ENCODE measurements at places on chromosomes 2 and 18.

- DNase-seq = no peak
These were observed 47.5 kb downstream of the THUMPD2 start for GRCh38 chr2:39731546-39731945.

GRCh38 chr18:2968606-2969005, 44.3 kb downstream of the LPIN2 start:
- DNase-seq = no peak

DNA sequence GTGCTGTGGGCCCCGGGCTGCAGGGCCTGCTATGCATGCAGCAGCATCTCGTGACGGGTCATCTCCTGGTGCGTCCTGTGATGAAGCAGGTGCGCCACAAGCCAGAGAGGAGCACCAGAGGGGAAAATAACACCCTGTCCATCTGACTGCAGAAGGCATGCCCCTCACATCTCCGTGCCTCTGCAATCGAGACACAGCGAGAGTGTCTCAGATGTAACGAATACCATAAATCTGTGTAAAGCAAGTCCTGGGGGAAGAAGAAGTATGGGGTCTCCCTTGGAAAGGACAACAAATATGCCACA, 137.5 kb downstream of the PTGR3 start:
- no peak for DNase-seq

DNA sequence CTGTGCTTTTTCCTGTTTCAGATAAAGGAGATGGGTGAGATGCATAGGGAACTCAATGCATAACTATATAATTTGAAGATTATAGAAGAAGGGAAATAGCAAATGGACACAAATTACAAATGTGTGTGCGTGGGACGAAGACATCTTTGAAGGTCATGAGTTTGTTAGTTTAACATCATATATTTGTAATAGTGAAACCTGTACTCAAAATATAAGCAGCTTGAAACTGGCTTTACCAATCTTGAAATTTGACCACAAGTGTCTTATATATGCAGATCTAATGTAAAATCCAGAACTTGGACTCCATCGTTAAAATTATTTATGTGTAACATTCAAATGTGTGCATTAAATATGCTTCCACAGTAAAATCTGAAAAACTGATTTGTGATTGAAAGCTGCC, 16.4 kb upstream of the MSH2 start:
- DNase-seq = no peak

DNA sequence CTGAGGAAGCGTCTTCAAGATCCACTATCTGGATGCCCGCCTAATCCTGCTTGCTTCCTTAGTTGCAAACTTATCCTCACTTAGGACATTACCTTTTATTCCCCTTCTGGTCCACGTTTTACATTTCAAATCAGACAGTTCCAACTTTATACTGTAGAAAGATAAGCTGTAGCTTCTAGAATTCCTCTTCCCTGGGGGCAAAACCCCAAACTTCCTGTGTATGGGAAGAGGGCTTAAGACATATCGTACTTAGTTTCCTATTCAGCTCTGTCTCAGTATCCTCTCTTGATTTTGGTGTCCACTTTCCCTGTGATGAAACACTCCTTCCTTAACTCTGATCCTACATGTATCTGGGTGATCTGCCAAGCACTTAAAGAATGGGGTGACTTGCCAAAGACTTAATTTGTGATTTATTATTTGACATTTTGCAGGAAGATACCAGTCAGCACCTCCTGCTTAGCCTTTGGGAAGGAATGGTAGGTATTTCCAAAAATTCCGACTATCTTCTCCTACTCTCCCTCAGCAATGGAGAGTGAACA, 245.2 kb downstream of the CDCA7 start:
- no peak for DNase-seq

- DNase-seq = no peak
These were observed 5.2 kb upstream of the ARID5A start for GRCh38 chr2:96531366-96531765.

- DNase-seq = no peak
These were observed 1.6 kb upstream of the ZNF385B start for GRCh38 chr2:179862898-179863458.

- DNase-seq = no peak
These were observed 161.7 kb downstream of the PARD3B start for GRCh38 chr2:204706939-204707338.

DNA sequence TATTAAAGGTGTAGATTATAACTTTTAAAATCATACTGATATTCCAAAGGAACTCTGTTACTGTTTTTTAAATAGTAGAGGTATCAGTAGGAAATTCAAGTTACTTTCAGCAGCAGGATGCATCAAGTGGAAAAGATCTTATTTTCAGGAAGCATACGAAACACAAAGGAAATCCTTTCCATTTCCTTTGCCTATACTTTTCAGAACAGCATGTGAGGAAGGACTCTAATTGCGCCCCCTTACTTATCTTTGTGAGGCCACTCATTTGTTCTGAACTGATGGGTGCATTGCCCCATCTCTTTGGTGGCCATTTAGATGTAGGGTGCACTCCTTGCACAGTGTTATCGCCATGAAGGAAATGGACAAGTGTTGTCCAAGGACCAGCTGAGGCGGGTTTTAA, 145.3 kb downstream of the BABAM2 start:
- DNase-seq = no peak

- peak; percentile 72 for DNase-seq
These were observed 6.8 kb upstream of the PLB1 start for GRCh38 chr2:28488858-28489575.

GRCh38 chr2:43333656-43334144, 107.3 kb upstream of the ZFP36L2 start:
- no peak for DNase-seq

- no peak for DNase-seq
These were observed 1416.2 kb downstream of the LRP1B start for GRCh38 chr2:140714586-140714985.

GRCh38 chr2:119432851-119433522, 1.3 kb downstream of the TMEM37 start:
- no peak for DNase-seq

GRCh38 chr2:56118474-56118873, 65.3 kb upstream of the CCDC85A start:
- DNase-seq = no peak

- no peak for DNase-seq
These were observed 171.6 kb downstream of the DIS3L2 start for GRCh38 chr2:232133078-232133477.

DNA sequence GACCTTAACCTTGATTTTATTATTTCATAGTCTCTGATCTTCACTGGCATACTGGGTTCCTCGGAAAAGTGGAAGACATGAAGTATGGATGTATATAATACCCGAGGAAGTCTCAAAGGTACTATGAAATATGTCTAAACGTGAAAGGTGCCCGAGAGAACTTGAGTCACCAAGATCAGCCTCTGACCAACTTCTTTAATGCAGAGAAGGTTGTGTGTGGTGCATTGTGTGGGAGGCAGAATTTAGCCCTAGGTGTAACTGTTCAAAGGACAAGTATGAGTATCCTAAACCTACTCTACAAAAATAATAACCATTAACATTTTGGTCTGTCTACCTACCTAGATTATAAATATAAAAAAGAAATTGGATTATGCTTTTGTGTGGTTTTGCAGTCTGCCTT, 36.1 kb downstream of the OSBPL6 start:
- DNase-seq = no peak

DNA sequence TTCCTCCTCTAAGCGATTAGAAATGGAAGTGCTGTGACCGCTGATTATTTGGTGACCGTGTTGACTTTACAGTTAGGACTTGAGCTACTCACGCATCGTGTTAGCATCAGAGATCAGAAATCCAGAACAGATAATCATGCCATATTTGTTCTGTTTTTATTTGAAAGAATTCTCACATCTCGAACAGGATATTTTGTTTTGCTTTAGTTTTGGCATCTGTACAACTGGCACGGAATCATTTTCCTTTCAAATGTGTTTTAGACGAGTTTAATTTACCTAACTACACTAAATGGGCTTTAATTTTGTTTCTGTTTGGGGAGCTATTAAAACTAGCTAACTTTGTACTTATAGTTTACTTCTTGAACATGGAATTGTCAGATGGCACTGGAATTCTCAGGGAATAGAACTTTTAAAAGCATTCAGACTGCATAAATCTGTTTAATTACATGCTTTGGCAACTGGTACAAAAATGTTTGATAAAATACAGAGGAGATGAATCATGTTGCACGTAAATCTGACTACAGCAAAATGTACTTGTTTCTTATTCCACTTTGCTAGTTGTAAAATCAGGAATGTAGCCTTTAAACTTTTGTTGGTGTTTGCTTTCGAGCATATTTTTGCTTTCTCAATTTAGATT, 1.4 kb downstream of the ITPRID2 start:
- DNase-seq = no peak

GRCh38 chr2:212915121-212915782, 236.2 kb downstream of the IKZF2 start:
- DNase-seq = no peak

DNA sequence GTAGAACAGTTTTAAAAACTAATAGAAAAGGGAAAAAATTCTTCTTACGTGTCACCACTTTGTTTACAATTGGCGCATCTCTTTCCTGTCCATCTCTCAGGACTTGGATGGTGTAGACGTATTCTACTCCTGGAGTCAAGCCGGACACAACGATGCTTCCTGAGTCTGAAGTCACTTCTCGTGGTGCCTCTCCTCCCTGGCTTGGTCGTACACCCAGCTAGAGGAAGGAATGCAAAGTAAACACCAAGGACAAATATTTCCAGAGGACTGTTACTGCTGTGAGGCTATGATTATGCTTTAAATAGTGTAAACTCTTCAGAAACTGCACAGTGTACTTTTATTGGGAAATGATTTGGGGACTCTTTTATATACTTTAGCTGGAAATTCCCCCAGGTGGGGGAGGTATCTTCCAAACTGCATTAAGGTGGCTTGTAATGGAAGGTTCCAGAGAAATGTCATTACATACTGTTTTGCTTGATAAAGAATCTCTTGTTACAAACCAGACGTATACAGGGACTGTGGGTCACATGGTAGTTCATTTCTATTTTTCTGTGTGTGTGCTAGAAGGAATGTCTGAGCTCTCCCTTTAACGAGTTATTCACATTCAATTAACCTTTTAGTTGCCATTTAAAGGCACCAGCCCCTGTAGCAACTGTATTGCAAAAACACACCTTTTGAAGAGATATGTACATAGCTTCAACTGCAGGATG, 38.1 kb downstream of the FN1 start:
- DNase-seq = no peak

DNA sequence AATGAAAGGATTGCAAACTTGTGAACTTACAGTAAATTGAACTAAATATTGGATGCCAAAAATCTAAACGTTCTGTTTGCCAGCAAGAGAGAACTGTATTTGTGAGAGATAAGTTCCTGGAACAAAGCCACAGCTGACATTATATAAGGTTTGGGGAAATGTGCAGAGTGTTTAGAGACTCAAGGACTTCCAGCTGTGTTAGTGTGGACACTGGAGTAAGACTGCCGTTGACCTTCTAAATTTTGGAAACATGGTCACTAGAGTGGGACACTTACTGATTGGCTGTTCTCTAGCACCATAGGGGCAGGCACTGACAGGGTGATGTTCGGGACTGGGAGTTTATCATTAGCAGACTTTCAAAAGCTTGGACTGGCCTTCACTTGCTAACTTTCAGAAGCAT, 40.5 kb downstream of the SCN9A start:
- no peak for DNase-seq

GRCh38 chr18:55007602-55008001, 48.3 kb upstream of the CCDC68 start:
- DNase-seq = no peak

- no peak for DNase-seq
These were observed 6.8 kb downstream of the B4GALT6 start for GRCh38 chr18:31677592-31677991.

DNA sequence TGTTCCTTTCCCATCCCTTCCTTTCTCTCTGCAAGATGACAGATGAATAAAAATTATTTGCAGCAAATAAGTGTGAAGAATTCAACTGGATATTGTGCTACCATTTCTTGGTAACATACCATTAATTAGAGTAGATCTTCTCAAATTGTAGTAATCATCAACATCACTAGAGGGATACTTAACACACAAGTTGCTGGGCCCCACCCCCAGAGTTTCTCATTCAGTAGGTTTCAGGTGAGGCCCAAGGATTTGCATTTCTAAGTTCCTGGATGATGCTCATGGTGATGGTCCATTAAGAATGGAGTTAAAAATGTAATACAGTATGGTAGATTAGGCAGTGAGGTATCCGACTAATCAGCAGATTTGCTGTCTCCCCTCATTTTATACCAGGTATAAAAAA, 594.0 kb downstream of the ERBB4 start:
- no peak for DNase-seq

DNA sequence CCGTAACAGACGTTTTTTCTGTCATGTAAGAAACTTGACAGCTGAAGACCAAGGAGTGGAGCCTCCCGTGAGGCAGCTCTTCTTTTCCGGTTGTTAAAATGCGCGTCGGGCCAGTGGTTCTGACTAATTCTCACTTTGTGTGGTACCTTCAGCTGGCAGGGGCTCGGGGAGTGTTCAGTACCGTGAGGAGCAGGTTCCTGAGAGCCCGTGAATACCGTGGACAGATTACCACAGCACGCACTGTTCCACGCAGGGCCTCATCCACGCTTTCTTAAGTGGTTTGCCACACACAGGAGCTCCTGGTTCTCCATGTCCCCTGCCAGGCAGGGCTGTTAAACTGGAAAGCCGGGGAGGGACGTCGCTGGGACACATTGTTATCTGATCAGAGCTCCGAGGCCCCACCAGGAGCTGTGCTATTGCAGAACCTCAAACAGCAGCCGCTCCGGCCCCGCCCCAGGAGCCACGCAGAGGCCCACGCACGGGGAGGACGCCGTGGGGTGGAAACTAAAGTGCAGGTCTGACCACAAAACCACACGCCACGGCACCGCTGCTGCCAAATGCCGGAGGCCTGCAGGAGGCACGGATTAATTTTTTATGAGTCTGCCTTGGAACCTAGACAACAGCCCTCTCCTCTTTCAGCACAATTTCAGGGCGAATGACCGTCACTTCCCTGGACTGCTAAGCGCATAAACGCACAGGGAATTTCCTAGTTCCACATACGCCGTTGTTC, 43.3 kb downstream of the NFATC1 start:
- no peak for DNase-seq

- peak; percentile 44 for DNase-seq
These were observed 730.8 kb downstream of the DCC start for GRCh38 chr18:53070788-53071187.

- no peak for DNase-seq
These were observed 45.4 kb downstream of the SLC16A14 start for GRCh38 chr2:230023313-230023712.

- DNase-seq = peak; percentile 20
These were observed 13.0 kb downstream of the ANTXR1 start for GRCh38 chr2:69026026-69026425.

DNA sequence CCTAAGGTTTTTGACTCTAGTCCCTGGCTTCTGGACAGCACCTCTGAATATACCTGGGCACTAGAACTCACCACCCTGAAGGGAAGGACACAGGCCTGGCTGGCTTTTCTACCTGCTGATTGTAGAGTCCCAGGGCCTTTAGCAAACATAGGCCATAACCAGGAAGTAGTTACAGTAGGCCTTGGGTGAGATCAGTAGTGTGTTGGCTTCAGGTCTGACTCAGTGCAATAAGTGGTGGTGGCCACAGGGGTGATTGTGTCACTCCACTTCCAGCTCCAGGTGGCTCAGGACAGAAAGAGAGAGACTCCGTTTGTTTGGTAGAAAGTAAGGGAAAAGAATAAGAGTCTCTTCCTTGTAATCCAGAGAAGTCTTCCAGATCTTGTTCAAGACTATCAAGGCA, 101.7 kb upstream of the LGALSL start:
- no peak for DNase-seq

All from NCI-H524 (cell line).